Adrenal gland (tissue), 19 donors: ENCODE measurements at places on chromosomes 12 and 14. TPM values are rescaled to one million over a fixed set of nuclear protein-coding genes. Genes with fewer than 3 reads are reported as not detected.

- no peak for DNase-seq
Measured at GRCh38 chr14:32007755-32008362, 69.2 kb upstream of the ARHGAP5 start.

DNA sequence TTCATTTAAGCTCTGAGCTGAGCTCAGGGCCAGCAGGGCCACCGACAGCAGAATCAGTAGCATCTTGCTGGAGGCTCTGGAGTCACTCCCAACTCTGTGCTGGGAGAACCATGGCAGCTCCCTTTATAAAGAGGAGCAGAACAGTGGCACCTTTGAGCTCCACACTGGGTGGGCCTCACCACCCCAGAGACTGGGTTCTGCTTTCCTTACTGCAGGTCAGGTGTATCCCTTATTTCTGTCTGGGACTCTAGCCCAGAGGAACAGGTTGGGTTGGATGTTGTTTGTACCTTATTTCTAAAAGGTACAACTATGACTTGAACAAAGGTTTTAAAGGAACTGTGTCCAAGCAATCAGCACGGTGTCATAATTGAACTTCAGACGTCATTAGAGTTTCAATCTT is at the start of gene PRB3:
PRB3 (minus strand) TSS at position 101 of the 400 bp plus-strand sequence; CDS start at position 63, 38 bp downstream.
- DNase-seq = no peak

DNA sequence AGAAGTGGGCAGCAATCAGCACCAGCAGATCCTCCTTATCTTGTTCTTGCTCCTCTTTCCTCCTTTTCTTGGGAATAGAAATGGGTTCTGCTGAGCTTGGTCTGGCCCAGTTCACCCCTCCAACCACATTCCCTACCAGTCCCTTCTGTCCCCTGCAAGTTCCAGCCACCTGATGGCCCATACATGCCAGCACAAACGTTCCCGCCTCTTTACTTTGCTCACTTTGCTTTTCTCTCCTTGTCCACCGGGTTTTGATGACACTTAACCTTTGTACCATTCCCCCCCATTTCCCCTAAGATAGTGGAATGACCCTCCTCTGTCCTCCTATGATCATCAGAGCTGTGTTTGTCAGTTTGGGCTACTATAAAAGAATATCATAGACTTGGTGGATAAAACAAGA is 23.4 kb upstream of the EML1 start:
- no peak for DNase-seq

DNA sequence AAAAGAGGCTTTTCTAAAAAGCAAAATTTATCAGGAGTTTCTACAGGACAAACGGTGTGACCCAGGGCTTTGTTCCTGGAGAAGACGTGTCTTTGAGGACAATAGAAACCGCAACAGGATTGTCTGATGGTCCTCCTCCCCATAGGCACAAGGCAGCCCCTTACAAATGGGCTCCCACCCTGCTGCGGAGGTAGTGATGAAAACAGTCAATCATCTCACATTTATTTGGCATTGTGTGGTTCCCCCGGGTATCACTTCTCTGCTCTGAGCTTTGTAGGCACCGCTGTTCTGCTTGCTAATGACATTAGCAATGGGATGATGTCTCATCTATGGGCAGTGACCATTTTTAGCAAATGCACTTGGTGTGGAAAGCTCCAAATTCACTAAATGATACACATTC is 155.5 kb upstream of the TMPO start:
- DNase-seq = no peak

The VASH1 gene
- total RNA-seq = 26.8 TPM

The FGF23 gene
- total RNA-seq = 0.58 TPM

- DNase-seq = no peak
Measured at GRCh38 chr14:24513009-24513408, 4.9 kb upstream of the CMA1 start.

GRCh38 chr12:29638528-29638927 is 141.0 kb upstream of the OVCH1 start:
- DNase-seq = no peak

The SMAGP gene
- 14.1 TPM for total RNA-seq

GRCh38 chr14:69665631-69666030 is 54.2 kb downstream of the SUSD6 start:
- DNase-seq = no peak

DNA sequence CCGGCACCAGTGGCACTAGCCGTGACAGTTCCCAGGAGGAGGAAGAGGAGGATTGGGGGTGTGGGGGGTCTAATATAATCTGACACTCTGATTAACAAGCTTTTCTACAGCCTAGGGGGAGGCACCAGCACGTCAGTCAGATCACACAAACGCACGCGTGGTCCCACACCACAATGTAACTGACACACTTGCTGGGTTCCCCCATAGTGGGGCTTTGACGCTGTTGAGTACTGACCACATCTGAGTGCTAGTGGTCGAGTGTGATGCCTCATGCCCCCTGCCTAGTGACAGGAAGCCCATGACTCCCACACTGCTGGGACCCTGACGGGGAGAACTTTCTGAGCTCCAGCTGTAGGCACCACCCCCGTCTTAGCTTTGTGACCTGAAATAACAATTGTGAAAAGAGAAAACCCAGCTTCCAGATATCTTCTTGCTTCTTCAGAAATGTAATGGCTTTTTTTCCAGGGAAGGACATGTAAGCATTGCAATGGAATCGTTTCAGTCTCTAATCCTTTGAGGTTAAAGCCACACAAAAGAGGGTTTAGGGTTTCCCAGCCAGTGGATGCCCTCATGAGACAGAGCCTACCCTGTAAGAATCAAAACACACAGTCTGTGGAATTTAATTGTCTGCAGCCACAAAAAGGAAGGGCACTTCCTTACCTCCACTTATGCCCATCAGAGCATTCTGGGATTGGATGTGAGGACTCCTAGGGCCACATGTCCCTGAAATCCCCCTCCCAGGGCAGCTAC is 183.9 kb downstream of the PIWIL1 start:
- DNase-seq = no peak

GRCh38 chr12:20305470-20305869 is 62.9 kb upstream of the PDE3A start:
- no peak for DNase-seq

DNA sequence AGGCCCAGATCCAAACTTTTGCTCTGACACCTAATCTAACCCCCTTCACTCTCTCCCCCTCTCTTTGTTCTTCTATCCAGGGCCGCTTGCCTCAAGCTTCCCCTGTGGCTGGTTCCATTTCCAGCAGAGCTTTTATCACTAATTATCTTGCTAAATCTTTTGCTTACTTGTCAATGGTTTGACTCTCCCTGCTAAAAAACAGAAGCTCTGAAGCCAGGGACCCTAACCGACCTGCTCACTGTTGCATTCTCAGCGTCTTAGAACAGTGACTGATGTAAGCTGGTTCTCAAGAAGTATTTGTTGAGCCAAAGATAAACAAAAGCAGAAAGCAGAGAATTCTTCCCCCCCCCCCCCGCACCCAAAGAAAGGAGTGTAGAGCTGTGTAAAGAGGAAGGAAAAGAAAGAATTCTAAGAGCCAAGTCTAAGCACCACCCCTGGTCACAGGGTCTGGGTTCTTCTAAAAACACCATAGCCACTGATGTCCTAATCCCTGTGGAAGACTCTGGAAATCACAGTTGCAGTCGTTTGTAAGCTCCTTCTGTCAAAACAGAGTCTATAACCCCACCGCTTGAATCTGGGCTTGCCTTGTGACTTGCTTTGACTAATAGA is 385.8 kb downstream of the MED13L start:
- DNase-seq = no peak

- no peak for DNase-seq
Measured at GRCh38 chr14:60744566-60744965, 10.0 kb downstream of the MNAT1 start.

- no peak for DNase-seq
Measured at GRCh38 chr12:106030210-106031071, 108.3 kb downstream of the NUAK1 start.

DNA sequence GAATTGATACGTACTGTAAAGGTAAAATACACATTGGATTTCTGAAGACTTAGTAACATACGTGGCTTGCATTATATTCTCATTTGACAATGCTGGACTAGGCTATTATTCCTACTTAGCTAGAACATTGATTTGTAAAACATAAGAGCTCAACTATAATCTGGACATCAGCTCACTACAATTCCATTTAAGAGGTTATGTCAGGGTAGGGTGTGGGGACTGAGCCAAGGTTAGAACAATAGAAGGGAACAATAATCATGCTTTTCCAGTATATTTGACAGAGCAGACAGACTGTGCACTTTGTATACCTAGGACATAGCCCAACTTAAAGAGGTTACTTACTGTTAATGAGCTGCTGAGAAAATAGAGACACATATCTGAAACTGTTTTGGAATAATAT is 10.8 kb downstream of the ZCRB1 start:
- DNase-seq = no peak
